Hematopoietic multipotent progenitor cell treated with erythropoietin and hydrocortisone succinate and interleukin-3 and kit ligand, for 4 days (in vitro differentiated cells): ENCODE measurements at places on chromosomes 4 and X.

- DNase-seq: no peak
Observed at GRCh38 chr4:17169699-17170098, 271.3 kb upstream of the LDB2 start.

DNA sequence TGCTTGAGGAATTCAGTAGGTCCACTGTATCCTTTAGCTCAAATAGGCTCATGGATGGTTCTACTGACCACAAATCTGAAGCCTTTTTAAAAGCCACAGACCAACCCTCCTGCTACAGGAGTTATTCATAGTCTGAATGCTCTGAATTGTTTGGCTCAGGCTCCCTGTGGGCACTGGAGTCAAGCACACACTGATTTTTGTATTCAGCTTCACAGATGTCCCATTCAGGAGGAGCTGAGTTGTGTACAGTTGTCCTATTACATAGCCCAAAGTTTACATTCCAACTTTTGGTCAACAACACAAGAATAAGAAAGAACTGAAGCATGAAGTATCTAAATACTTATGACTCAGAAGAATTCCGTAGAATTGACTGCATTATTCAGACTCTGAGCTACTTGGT, 243.9 kb downstream of the UNC5C start:
- DNase-seq: no peak

- no peak for DNase-seq
Observed at GRCh38 chr4:99722725-99723124, 65.1 kb upstream of the C4orf54 start.

GRCh38 chr4:26204911-26205370, 115.9 kb upstream of the RBPJ start:
- DNase-seq: no peak

- peak; percentile 21 for DNase-seq
Observed at GRCh38 chr4:6566391-6567190, 8.4 kb upstream of the MAN2B2 start.

DNA sequence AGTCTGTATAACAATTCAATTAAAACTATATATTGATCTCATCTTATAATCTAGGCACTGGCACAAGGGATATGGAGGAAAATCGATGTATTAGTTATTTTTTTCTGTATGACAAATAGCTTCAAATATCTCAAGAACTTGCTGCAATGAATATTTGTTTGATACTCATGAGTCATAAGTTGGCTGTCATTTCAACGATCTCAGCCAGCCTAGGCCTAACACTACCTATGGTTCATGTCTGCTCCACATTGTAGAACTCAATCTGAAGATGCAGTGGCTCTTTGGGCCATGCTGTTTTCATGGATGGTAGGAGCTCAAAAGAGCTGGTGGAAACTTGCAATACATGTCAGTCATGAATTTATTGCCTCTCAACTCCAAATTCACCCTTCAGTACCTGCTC, 44.7 kb downstream of the MAGEB17 start:
- DNase-seq: no peak

GRCh38 chr4:11196927-11197522, 231.7 kb downstream of the HS3ST1 start:
- no peak for DNase-seq

- DNase-seq: no peak
Observed at GRCh38 chr4:144801731-144802130, 155.8 kb downstream of the HHIP start.
